Effector CD4-positive, alpha-beta T cell (primary cell): ENCODE measurements at places on chromosomes 5 and 9.

GRCh38 chr5:179339081-179339480 is 6.2 kb downstream of the ADAMTS2 start:
- DNase-seq, result no peak

DNA sequence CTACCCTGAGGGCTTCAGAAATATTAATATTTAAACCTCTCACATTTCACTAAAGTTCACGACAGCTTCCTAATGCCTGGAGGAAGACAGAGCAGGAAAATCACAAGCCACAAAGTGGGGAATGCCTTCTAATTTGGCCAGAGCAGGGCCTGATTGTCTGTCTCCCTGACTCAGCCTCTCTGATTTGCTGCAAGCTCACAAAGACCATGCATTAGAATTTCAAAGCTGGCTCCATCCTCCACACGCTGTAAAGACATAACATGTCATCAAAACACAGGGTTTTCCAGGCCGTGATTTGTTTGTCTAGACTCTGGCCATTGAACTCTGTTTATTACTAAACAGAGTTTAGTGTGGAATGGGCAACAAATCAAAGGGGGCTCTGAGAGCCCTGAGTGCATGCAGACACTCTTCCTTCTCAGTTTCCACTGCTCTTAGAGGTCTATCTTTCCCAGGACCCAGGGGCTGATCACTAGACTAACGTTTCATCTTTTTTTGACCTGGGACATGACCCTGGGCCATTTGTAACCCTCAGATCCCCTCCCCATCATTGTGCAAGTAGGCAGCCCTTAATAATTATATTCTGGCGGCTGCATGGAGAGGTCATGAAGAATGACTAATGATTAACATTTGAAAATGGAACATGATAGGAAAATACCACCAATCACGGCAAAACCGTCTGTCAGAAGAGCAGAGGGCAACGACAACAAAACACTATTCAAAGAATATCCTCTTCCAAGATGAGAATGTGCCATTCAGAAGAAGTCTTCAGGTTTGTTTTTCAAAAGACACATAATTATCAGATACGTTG is 140.2 kb downstream of the ENC1 start:
- no peak for DNase-seq

- no peak for DNase-seq
Measured at GRCh38 chr5:134583766-134584165, 48.9 kb downstream of the SAR1B start.

- DNase-seq, result no peak
Measured at GRCh38 chr9:4489919-4490704, at the start of gene SLC1A1. Gene SLC1A1 (plus strand): TSS chr9:4490468. CDS start chr9:4490680, 212 bp downstream.

DNA sequence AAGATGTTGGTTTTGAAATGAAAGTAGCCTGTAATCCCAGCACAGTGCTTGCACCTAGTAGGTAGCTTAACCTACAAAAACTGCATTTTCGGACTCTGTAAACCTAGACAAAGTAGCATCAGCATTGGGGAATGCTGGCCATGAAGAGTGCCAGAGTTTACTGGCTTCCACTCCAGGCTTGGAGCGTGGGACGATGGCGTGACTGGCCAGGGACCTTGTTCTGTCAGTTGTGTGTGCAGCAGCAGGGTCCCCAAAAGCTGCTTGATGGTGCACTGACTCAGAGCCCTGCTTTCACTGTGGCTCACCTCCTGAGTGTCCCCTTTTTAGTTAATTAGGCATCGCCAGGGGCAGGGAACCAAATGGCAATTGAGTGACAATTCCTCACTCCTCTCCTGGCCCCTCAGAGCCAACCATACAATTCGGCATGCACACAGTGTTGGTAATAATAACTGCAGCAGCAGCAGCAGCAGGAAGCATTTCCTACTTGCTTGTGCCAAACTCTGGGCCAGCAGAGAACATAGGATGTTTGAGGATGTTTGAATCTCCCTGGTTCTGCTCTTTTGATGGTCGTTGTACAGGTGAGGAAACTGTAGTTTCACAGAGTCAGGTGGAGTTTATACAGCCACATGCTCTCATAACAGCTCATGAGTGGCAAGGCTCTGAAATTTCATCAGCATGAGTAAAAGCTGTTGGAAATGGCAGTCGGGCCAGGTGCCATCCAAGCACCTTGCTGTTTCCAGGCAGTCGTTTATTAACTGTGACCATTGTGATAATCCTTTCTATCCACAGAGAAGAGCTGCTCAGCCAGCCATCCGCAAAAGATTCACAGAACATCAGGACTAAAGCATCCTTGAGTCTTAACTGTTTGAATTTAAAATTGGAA is 4.2 kb downstream of the UBE2QL1 start:
- no peak for DNase-seq

DNA sequence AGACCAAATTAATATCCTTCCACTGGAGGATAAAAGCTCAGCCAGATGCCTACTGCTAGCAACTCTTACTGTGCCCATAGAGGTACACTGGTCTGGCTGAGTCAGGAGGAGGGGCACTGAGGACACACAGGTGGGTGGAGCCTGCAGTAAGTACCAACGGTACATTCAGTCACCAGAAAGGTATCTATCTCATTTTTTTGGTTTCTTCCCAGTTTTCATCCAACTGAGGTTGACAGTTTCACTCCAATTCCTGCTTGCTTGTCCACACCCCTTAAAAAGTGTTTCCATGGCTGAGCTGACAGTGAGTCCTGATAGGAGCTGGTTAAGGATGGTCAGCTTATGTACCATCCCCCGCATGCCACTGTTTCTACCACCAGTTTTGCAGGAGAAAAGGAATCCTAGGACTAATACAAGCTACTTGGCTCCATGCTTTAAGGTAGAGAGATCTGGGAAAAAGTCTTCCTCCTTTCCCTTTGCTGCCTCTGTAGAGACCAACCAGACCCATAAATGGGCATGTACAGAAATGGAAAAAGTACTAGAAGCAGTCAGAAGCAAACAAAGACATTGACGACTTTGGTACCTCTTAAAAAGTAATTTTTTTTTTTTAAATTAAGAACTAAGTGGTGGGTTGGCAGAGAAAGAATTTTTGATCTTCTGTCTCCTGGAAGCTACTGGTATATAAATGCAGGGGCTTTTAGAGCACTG is 3.2 kb downstream of the ELL2 start:
- DNase-seq, result no peak

- DNase-seq, result no peak
Measured at GRCh38 chr5:31225118-31225517, 31.6 kb downstream of the CDH6 start.

GRCh38 chr5:97338729-97339128 is 155.7 kb upstream of the RIOK2 start:
- no peak for DNase-seq

DNA sequence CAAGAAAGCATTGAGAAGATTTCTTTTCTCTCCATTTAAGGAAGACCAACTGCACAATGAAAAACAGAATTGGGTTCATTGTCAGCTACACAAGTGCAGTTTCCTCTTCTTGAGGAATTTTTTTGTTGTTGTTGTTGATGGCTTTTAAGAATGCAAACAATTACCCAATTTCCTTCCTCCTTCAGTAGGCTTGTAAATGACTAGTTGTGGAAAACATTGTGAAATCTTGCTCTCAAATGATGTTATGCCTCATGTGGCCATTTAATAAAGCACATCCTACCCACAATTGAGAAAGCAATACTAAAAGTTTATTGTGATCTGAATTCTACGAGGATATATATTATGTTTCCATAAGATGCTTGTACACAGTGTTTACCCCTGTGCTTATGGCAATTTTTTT is 171.6 kb downstream of the FAM174A start:
- no peak for DNase-seq

DNA sequence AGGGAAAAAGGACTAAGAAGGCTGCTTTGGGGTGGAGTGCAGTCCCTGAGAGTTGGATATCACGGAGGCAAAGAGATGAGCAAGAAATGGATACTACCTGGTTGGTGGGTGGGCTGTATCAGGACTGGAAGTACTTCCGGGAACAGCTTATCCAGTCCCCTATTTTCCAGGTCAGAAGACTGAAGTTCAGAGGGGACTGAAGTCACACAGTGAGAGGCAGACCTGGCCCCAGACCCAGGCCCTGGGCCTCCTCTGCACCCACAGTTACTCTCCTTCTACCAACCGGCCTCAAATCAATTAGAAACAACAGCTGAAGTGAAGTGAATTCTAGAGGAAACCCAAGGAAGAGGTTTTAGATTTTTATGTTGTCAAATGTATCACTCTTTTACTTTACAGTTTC is 93.6 kb upstream of the ALDH1B1 start:
- no peak for DNase-seq

DNA sequence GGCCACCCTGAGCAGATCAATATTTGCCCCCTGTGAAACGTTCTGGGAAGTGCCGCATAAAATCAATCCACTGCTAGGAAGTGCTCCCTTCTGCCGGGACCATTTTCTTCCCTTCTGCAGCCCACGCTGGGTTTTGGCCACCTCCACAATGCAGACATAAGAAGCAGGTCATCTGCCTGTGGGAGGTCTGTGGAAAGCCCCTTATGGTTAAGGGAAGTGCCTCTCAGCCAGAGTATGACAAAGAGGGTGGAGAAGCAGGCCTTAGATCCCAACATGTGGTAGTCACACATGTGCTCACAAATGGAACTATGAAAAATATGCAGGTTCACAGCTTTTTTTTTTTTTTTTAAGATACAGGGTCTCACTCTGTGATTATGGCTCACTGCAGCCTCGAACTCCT is 82.8 kb downstream of the SLC1A3 start:
- no peak for DNase-seq

DNA sequence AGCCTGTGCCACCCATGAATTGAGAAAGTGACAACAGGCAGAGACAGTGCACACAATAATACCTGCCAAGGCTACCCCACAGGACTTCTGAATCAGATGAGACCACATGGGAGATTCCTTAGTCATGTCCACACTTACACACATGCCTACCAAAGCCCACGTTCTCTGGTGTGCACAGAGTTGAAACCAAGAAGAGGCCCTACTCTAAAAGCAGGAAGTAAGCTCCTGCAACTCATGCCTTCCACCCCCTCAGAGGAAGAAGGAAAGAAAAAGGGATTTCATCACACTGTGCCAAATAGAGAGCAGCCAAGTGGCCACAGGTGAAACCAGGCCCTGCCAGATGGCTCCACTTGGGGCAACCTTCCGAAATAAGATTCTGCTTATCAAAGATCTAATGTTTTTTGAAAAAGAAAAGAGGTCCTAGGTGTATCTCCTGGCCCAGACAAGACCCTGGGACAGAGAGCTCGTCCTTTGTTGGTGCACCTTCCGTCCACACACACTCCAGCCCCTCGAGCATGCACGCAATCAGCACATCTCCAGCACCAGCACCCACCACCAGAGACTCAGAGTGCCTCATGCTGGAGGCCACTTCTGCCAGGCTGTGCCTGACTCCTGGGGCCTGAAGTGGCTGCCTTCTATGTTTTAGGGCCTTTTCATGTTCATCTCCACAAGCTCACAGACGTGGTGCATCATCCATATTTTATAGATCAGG is 114.6 kb upstream of the SPOCK1 start:
- no peak for DNase-seq

GRCh38 chr9:4223312-4223833 is 76.5 kb downstream of the GLIS3 start:
- DNase-seq, result no peak
